ENCODE measurements at places on chromosomes 16 and 17. TPM values are rescaled to one million over a fixed set of nuclear protein-coding genes. Genes with fewer than 3 reads are reported as not detected.

AOC3 gene
- polyA plus RNA-seq: 27.0 TPM

GINS3 gene
- 7.1 TPM for polyA plus RNA-seq

DNA sequence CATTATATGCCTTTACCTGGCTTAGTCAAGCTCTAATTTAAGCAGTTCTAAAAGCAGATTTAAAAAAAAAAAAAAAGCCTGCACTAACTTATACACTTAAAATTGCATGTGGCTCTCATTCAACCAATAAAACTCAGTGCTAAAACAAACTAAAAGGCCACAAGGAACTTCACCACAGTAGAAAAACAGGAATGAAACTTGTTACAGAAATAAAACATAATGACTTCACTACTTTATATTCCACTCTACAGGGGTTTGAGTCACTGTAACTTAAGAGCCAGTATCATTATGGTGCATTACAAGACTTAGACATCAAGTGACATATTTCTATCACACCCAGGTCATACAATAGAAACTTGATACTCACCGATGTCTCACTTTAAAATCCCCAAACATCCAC lies 11.1 kb downstream of the CA10 start:
- DNase-seq: no peak

DNA sequence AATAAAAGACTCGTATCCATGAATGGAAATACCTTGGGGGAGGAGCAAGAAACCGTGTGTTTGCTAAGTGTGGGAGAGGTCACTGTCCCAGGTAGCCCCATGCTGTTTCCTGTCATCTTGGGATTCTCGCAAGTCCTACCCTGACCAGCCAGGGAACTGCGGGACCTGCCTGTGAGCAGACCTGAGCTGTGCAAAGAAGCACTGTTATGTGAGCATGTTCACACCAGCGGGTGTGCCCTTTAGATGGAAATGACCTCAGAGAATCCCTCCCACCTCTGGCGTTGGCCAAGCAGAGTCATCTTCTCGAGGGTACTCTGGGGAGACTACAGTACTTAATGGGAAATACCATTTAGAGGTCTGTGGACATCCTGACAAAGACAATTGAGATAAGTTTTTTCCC lies 127.0 kb upstream of the MON1B start:
- no peak for DNase-seq

CLEC3A gene
- polyA plus RNA-seq: not detected

ALG1 gene
- 12.8 TPM for polyA plus RNA-seq

- no peak for DNase-seq
Measured at GRCh38 chr17:20896153-20896649, 146.6 kb downstream of the USP22 start.

TSR3 gene
- 59.2 TPM for polyA plus RNA-seq

Data from hindlimb muscle (tissue), 1 donor.